Hindlimb muscle (tissue), 1 donor: ENCODE measurements at places on chromosomes 5 and 9. TPM values are rescaled to one million over a fixed set of nuclear protein-coding genes. Genes with fewer than 3 reads are reported as not detected.
A peak's percentile ranks its signal among the peaks of the same experiment; 100 is the strongest.

- DNase-seq, result no peak
Observed at GRCh38 chr5:141492168-141492885, 3.4 kb downstream of the PCDHGC5 start.

GRCh38 chr5:36630201-36631145 is 24.1 kb downstream of the SLC1A3 start:
- no peak for DNase-seq

DNA sequence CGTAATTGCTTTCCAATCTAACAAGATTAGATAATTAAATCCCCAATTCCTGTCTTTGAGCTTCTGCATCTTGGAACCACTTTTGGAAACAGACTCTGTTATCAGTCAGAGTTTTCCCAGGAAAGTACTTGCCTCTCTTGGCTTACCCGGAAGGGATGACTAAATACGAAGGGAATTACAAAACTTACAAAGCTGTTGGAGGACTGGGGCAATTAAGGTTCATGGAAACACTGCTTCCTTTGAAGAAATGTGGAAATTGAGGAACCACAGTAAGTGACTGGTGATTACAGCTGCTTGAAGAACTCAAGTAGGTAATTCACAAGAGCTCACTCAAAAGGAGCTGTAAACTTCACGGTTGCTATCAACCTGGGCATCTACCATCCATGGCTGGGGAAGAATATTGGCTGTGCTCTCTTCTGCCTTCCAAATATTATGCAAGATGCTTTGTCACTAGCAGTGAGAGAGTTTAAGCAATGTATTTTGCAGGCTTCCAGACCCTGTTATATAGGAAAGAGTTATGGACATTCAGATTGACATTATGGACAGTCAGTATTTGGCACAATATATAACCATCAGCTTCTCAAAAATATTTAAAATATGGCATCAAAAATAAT is 104.6 kb upstream of the MAN2A1 start:
- no peak for DNase-seq

DNA sequence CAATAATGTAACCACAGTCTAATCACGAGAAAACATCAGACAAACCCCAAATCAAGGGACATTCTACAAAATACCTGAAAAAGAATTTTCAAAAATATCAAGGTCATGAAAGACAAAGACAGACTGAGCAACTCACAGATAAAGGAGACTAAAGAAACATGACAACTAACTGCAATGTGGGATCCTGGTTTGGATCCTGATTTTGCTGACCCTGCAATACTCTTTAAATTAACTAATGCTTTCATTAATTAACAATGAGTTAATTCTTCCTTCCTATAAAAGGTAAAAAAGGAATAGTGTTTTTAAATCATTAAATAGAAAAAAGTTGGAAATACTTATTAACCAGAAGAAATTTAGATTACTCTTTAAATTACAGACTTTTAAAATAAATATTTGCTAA is 103.6 kb downstream of the MLLT3 start:
- no peak for DNase-seq

GRCh38 chr9:84807431-84807830 is 137.9 kb downstream of the NTRK2 start:
- no peak for DNase-seq

DNA sequence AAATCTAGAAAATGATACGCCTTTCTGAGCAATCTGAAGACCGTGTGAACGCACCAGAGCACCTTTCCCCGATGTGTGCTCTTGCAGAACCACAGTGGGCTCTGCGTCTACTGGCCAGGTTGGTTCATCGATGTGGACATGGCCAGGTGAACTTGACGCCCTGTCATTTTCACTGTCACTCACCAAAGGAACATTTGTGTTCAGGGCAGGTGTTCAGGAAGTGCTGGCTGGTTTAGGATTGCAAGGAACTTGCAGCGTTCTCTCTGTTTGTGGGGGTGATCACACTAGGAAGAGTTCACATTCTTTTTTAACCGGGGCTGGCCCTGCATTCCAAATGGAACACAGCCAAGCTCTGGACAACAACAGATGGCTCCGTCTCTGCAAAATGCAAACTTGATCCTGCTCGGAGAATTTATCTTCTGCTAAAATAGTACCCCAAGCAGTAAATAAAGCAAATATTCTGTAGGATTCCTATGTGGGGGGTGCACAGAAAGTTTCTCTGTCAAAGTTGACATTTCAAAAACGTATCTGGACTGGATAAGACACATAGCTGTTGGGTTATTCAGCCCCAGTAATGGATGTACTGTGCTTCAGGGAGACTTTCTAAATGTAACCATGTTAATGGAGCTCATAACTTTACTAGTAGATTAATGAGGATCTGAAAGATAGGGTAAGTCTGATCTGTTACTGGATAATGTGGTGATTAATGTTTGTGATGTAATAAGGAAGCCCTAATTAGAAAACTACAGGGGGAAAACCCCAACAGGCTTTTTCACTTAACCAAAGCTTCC is 45.7 kb upstream of the FANCC start:
- peak; percentile 46 for DNase-seq

- no peak for DNase-seq
Observed at GRCh38 chr9:93963969-93964368, 8.8 kb upstream of the BARX1 start.

DNA sequence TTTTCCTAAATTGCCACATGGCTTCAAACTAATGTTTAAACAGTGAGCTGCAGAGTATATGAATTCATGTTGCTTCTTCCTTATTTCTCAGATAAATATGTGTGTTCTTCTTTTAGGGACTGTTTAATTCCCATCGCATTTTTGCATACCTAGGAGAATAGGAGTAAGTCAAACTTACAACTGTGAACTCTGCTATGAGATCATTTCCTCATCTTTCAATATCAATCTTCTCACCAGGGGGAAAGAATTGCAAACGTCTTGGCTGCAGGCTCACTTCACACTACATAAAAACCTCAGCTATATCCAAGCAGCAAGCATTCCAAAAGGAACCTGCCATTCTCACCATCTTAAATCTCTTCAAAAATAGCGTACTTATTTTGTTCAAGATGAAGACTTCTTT is 271.0 kb downstream of the DNAH5 start:
- peak; percentile 37 for DNase-seq

DNA sequence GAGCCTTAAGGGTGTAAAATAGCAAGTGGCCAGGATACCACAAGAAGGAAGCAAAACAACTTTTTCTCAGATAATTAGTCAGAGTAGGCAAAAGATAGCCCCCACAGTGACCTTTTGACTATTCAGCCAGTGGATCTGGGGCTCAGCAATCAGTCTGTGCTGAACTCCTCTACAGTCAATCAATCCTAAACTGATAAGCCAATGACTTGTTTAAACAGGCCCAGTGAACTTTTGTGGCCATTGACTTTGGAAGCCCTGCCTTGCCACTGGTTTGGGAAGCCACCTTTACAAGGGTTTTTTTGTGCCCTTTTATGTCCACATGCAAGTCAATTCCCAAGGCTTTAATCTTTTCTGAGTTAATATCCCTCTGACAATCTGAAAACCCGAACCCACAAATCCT is 1565.0 kb upstream of the WWC1 start:
- DNase-seq, result no peak

DNA sequence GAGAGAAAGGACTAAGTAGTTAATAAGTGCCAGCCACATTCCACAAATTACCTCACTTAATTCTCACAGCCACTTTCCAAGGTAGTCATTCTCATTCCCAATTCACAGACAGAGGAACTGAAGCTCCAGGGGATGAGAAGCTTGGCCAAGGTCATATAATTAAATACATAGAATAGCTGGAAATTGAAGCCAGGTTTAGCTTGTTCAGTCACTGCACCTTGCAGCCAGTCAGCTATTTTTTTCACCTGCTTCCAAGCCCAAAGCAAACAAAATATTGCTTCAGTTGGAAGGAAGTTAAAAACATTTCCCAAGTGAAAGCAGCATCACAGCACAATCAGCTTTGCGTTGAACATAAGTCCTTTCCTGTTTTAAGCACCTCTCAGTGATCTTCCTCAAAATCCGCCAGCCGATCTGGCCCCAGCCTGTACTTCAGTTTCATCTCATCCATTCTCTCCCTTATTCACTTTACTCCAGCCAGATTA is 4.8 kb downstream of the ALDH1A1 start:
- DNase-seq, result no peak

Gene ZNF454
- 3.1 TPM for polyA plus RNA-seq
